ENCODE measurements at places on chromosomes 2 and 18.

- DNase-seq, result no peak
These were observed 6.4 kb upstream of the ITPRID2 start for GRCh38 chr2:181885096-181885495.

- DNase-seq, result no peak
These were observed 129.7 kb downstream of the IRS1 start for GRCh38 chr2:226669905-226670304.

GRCh38 chr18:916562-916961 is 11.9 kb downstream of the ADCYAP1 start:
- DNase-seq, result no peak

DNA sequence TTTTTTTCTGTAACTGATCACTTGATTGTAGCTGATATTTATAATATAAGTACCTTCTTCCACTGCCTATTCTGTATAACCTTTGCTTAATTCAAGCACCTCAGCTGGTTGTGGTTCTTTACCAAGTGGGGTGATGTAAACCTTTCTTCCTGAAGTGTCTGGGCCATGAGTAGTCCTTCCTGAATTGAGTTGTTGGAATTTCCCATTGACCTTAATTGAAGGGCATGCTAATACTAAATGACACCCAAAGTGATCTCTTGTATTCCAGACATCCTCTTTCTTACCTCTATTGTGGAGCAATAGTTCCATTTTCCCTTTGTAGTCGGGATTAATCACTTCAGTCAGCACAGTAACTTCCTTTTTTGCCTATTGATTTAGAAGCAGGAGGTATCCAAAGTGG is 1496.8 kb upstream of the CELF4 start:
- no peak for DNase-seq

DNA sequence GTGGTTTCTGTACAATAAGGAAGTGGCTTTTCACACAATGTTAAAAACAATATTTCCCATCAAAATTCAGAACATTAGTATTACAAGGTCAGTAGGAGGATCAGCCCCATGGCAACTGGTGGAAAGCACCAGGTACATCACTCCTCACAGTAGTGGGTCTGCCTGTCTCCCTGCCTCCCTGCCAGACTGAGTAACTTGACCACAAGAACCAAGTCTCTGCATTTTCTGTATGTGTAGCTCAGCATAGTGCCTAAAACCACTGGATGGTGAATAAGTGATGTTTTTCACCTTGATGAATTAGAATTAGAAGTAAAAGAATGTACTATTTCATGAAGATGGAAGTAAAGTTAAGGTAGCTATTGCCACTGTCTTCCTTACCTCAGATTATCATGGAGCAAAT is 4.1 kb upstream of the WDR7 start:
- DNase-seq, result no peak

- no peak for DNase-seq
These were observed 1.7 kb upstream of the PRLH start for GRCh38 chr2:237564526-237565131.

DNA sequence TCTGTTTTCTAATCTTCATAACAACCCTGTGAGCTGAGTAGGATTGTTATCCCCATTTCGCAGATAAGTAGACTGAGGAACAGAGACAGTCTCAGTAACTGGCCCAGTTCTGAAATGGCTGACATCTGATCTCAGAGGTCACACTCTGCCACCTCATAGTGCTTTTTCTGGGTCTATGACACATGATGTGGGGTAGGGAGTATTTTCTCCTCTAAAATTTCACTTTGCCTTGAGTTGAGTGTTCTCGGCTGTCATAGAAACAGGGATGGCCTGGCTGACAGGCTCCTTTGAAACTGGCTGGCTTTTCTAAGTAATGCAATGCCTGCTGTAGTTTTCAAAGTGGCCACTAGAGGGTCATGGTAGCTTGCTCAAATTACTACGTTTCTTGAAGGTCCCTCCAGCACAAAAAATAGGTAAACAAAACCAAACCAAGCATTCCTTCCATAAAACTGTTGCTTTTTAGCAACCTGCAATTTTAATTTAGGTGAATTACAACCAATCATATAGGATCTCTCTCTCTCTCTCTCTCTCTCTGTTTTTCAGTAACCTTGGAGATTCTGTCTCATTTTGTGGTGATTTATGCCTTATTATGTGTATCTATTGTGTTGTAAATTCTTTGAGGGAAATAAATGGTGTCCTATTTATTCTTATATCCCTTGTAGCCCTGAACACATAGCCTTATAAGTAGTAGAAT is 84.2 kb upstream of the TTN start:
- DNase-seq, result peak; percentile 51

DNA sequence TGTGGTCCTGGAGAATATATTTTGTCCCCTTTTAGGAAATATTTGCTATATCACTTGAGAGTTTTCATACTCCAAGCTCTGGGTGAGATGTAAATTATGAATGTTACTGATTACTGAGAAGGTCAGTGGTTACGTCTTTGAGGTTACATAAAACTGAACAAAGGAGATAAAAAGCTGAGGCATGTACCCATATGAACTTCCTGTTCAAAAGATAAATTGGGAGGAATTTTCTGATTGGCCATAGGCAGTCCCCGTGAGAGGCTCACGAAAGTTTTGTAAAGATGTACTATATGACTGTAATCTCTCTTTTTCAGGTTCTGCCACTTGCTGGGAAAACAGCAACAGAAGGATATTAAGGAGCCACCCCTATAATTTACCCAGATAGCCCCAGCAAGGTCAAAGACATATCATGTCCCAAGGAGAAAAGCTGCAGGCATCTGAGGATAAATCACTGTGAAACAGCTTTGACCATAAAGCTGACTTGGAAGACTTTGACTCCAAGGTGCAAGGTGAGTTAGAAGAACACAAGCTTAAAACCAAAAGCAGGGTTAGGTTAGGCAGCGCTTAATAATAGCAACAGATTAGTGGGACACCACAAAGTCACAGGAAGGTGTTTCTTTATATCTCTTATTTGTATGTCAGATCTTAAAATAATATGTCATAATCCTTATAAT is 90.4 kb downstream of the OSBPL6 start:
- DNase-seq, result no peak

GRCh38 chr18:37441821-37442220 is 123.8 kb downstream of the CELF4 start:
- no peak for DNase-seq

- no peak for DNase-seq
These were observed 189.7 kb downstream of the TMEM247 start for GRCh38 chr2:46669016-46669415.

DNA sequence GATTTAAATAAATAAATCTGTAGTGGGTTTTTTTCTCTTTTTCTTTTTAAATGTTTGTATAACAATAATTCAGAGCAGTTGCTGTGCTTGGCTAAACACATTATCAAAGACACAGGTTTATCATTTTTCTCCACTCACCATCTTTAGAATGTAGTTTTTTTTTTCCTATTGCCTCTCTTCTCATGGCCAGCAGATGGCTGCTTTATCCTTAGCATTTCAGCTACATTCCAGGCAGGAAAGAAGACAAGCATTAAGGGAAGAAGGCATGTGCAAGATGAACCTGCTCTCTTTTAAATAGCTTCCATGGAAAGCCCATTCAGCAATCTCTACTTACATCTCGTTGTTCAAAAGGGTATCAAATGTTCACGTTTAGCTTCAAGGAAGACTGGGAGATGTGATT is 42.6 kb downstream of the ARHGAP15 start:
- DNase-seq, result no peak

DNA sequence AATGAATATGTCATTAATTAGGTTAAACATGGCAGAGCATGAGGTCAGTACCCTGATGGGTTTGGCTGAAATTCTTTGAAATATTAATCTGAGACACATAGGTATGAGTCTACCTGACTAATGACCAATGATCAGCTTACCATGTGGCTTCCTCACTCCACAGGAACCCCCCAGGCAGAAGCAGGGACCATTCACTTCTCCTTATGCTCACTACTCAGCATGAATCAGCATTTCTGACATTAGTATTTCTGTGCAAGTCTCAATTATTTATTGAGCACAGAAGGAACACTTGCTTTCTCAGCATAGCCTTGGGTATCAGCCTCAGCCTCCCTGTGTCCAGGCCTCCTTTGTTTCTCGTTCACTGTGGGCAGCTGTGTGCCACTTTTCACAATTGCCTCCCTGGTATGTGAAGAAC is 9.3 kb upstream of the KCNE4 start:
- DNase-seq, result no peak

DNA sequence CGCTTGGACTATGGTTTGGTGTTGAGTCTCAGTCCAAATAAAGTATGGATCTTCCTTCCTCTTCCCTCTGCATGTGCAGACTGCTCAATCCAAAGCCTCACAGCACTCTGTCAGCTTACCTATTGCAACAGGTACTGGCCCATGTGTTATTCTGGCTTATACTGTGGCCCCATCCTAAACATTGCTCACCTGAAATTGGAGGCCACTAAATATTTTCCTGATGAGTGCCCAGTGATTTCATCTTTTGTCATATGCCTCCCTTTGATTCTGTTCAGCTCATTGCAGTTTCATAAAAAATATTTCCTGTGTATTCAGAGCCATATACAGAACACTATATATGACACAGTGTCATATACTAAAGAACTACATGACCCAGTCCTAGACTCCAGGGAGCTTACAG is 86.3 kb upstream of the FAM136A start:
- no peak for DNase-seq

DNA sequence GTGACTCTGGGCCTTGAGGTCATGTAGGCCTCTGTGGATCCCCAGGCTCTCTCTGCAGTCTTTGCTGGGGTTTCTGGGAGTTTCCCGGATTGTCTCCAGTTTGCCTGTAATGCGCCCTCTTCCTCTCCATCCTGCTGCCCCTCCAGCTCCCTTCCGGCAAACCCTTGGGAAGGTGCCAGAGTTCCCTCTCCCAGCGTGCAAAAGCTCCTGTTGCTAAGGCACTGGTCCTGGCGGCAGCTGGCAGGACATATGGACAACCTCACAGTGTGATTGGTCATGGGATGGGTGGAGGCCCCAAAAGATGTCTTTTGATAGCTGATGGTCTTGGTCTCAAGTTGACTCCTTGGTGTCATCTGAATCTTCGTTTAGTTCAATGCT is 320.1 kb downstream of the CYP26B1 start:
- no peak for DNase-seq

- DNase-seq, result peak; percentile 14
These were observed 123.2 kb downstream of the SMAD7 start for GRCh38 chr18:48827291-48828193.

GRCh38 chr2:163713534-163714311 is 22.1 kb downstream of the FIGN start:
- DNase-seq, result no peak

- peak; percentile 21 for DNase-seq
These were observed 29.1 kb downstream of the RTP5 start for GRCh38 chr2:241898463-241899270.

- DNase-seq, result no peak
These were observed 772.6 kb downstream of the TSN start for GRCh38 chr2:122528061-122528460.

DNA sequence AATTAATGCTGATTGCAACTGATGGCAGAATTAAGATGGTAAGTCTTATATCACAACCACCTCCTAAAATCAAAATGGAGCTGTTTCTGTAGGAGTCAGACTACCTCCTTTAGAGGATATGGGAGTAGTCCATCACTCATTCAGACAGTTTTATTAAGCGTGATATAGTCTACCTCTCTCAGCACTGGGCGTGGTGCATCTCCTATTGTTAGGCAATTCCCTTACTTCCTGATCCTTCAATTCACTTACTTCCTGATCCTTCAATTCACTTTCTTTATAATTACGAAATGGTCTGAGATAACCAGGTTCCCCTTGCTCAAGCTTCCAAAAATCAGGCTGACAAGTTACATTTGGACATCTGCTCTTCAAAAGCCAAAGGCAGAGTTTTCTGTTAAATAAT is 31.9 kb downstream of the ATP8B1 start:
- no peak for DNase-seq

DNA sequence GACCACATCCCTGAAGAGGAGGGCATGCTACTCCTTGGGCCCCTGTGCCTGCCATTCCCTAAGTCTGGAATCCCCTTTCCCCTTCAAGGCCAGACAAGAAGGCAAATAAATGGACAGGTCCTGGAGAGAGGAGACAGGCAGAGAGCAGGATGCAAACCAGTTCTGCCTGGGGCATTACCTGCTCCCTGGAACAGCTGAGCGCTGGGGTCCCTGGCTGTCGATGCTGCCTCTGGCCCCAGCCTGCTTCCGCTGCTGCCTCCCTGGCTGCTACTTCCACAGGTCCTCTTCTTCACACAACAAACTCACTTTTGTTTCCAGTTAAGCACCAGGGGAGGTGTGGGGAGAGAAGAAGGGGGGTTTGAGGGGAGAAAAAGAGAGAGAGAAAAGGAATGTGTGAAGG is 53.1 kb downstream of the SLC4A5 start:
- DNase-seq, result no peak

GRCh38 chr2:133072837-133073694 is 403.1 kb upstream of the LYPD1 start:
- no peak for DNase-seq

DNA sequence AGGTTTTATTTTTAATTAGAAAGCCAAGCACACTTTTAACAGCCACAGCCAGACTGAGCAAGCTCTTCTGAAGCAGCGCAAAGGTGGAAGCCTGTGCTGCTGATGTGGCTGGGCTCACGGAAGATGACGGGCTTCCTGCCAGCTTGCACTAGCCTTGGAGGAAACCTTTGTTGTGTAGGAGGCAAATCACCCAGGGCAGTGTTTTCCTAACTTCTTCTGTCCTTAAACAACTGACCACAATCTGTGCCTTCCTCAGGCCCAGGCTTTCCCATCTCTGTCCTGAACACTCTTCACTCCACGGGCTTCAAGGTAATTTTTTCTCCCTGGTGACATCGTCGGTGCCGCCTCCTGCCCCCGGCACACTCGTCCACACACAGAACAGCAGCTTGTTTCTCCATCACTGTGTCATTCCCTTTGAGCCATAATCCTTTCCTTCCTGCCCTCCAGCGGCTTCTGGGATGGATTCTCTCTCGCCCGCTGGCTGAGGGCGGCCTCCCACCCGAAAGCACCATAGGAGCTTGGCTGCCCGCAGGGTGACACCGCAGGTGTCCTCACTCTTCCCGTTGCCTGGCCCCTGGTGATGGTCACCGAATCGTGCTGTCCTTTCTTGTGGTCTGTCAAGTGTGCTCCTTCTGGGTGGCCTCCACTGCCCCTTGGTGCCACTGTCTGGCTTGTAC is 31.1 kb upstream of the INHBB start:
- DNase-seq, result no peak

GRCh38 chr18:42047721-42048120 is 92.7 kb downstream of the PIK3C3 start:
- no peak for DNase-seq

- DNase-seq, result no peak
These were observed 398.8 kb upstream of the TRIB2 start for GRCh38 chr2:12317814-12318426.

GRCh38 chr2:192148241-192148619 is 46.5 kb downstream of the TMEFF2 start:
- DNase-seq, result no peak

DNA sequence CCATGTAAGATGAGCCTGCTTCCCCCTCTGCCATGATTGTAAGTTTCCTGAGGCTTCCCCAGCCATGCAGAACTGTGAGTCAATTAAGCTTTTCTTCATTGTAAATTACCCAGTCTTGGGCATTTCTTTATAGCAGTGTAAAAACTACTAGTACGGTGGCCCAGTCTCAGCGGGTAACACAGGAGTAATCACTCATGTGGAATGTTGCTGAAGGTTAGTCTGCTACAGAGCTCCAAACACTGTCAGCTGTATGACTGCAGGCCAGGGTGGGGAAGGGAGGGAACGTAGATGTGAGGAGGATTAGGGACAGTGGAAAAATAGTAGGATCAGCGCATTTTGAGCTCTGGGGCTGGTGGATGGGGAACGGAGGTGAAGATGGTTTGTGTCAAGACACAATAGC is 711.2 kb upstream of the SOX11 start:
- DNase-seq, result no peak

All from activated CD4-positive, CD25-positive, alpha-beta regulatory T cell treated with anti-CD3 and anti-CD28 coated beads, Interleukin-2, amount 50 U/mL, for 72 hours (primary cell).